ENCODE measurements at places on chromosomes 12 and 14. TPM values are rescaled to one million over a fixed set of nuclear protein-coding genes. Genes with fewer than 3 reads are reported as not detected.

GUCY2C gene
- total RNA-seq = not detected

GDF3 gene
- not detected for total RNA-seq

SDSL gene
- 0.39 TPM for total RNA-seq

COA8 gene
- total RNA-seq = 34.3 TPM

TMEM119 gene
- total RNA-seq = not detected

WNT5B gene
- total RNA-seq = not detected

SLC5A8 gene
- not detected for total RNA-seq

BCL7A gene
- 6.2 TPM for total RNA-seq

GSG1 gene
- total RNA-seq = not detected

MYF6 gene
- not detected for total RNA-seq

IFI27 gene
- total RNA-seq = 129 TPM

SRGAP1 gene
- not detected for total RNA-seq

DHH gene
- 0.16 TPM for total RNA-seq

RPL10L gene
- total RNA-seq = not detected

DNA sequence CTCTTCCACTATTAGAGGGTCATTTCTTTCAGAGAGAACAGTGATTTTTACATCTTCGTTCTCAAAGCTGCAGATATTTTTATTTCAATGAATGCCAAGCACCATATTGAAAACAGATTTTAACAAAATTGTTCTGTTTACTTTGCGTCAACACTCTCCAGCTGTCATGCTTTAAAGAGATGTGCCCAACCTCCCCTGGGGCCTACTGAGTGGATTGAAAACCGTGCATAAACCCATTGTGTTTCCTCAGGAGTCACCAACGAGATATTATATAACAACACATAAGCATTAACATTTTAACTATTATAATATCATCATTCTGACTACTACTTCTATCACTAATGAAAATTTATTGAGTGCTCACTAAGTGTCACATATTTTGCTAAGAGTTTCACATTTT is 81.6 kb downstream of the MYF5 start:
- H3K4me1 ChIP-seq = no peaks in the 10 kb centered on the region
- H3K27ac ChIP-seq = no peak overlapping the region
- DNase-seq = no peak

GRCh38 chr12:54082397-54082892 is 28.8 kb downstream of the HOXC4 start:
- H3K27ac ChIP-seq = peak overlapping the region; percentile 90
- DNase-seq = peak; percentile 66
- H3K36me3 ChIP-seq = no peaks in the 10 kb centered on the region
- H3K4me3 ChIP-seq = peak overlapping the region; percentile 85

DNA sequence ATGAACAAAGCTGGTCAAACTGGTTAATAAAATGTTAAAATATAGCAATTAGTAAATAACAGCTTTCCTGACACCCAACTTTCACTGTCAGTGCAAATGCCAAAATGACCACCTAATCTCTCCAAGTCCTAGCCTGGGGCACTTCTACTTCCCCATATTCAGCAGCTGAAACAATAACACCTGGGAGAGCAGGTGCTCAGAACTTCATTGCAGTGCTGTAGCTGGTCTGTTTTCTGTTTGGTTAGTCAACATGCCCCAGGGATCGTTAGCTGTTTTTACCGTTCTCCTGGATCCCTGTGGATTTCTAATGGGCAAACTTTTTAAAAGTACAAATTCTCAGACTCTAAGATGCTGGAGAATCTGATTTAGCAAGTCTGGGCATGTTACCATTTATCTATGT is 759.7 kb downstream of the GALC start:
- H3K36me3 ChIP-seq = no peaks in the 10 kb centered on the region
- H3K4me1 ChIP-seq = no peaks in the 10 kb centered on the region
- no peaks in the 10 kb centered on the region for H3K27me3 ChIP-seq
- H3K4me3 ChIP-seq = no peak overlapping the region
- H3K27ac ChIP-seq = no peak overlapping the region

DNA sequence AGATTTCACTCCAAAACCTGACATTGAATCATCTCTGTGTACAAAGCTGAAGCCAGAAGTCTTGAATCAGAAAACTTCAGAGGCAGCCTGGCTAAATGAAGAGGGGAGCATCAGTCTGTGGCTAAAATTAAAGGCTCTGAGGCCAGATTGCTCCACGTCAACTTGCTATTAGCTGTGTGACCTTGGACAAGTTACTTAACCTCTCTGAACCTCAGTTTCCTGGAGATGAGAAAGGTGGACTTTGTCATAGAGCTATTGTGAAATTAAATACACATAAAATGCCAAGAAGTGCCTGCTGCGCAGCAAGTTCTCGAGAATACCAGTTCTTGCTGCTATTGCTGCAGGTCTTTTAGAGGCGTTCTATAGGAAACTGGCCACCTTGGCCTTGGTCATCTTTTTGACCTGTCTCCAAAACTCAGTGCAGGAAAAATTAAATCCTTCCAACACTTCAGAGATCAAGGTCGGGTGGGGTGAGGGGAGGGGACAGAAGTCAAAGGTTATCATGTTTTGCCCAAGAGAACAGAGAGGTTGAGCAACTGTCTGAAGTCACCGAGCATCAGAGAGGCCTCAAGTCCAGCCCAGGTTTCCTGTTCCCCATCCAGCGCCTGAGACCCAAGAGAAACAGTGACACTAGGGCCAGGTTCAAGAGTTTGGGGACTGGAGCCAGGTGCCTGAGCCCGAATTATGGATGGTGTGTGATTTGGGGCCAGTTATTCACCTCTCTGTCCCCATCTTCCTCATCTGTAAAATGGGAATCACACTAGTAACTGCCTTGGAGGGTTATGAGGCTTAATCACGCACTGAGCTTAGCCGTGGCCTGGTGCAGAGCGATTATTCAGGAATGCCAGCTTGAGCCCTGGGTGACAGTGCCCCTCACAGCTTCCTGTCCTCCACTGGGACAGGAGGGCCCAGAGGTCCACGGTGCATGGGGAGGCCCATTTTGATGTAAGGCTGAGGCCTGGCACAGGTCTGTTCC is 1.1 kb downstream of the SERPINA1 start:
- H3K27ac ChIP-seq = no peak overlapping the region
- no peaks in the 10 kb centered on the region for H3K27me3 ChIP-seq
- H3K4me1 ChIP-seq = peaks cover 11% of the 10 kb centered on the region
- H3K4me3 ChIP-seq = no peak overlapping the region
- DNase-seq = no peak

DNA sequence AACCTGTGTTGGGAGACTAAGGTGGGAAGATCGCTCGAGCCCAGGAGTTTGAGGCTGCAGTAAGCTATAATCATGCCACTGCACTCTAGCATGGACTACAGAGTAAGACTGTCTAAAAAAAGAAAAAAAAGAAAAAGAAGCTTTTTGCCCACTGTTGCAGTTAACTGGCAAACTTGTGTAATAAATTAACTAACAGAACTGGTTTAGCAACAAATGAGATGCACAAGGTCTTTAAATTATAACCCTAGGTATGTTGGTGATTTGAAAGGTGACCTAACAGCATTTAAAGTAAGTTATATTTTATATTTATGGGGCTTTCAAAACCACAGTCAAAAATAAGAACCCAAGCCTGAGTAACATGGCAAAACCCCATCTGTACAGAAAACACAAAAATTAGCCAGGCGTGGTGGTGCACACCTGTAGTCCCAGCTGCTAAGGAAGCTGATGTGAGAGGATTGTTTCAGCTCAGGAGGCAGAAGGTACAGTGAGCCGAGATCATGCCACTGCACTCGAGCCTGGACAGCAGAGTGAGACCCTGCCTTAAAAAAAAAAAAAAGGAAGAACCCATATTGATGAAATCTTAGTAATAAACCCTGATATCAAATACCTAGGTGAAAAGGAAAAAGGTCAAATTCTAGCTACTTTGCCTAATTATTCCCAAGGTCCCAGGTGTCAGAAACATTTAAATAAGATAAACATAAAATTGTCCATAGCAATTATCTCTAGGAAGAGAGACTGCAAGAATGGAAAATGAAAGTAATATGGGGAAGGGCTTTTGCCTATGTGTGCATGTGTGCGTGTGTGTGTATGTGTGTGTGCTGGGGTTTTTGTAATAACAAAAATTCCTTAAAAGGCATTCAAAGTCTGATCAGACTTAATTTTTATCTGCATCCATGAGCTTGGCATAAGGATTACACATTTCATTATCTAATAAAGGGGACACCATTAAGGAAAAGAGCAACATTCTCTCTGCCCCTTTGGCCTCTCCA is 15.4 kb downstream of the SYNE2 start:
- peak overlapping the region; percentile 41 for H3K4me3 ChIP-seq
- no peak for DNase-seq
- peaks cover 39% of the 10 kb centered on the region for H3K36me3 ChIP-seq
- peaks cover 68% of the 10 kb centered on the region for H3K4me1 ChIP-seq
- peak overlapping the region; percentile 67 for H3K27ac ChIP-seq

GRCh38 chr14:31326111-31326510 is 94.2 kb downstream of the HEATR5A start:
- no peak overlapping the region for H3K27ac ChIP-seq
- DNase-seq = peak; percentile 23
- no peak overlapping the region for H3K4me3 ChIP-seq
- peaks cover 4% of the 10 kb centered on the region for H3K36me3 ChIP-seq

DNA sequence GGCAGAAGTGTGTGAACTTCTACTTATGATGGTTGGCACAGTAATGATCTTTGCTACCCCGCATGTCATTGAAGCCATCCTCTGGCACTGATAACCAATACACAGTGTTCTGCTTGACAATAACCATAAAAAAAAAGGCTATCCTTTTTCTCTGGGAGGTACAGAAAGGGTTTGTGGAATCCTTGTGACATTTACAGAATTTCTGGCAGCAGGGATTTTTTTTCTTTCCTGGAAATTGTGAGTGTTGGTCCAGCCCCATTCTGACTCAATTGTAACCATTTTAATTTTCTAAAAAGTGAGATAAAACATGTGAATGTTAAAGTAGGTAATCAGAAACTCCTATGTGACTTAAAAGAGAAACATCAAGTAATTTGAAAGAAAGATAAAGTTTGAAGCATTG is 943.8 kb downstream of the TMTC2 start:
- no peak for DNase-seq
- H3K4me3 ChIP-seq = no peak overlapping the region
- no peaks in the 10 kb centered on the region for H3K36me3 ChIP-seq
- no peak overlapping the region for H3K27ac ChIP-seq
- no peaks in the 10 kb centered on the region for H3K4me1 ChIP-seq
- H3K27me3 ChIP-seq = no peaks in the 10 kb centered on the region

GRCh38 chr12:104695453-104696148 is 238.9 kb downstream of the CHST11 start:
- H3K27ac ChIP-seq = peak overlapping the region; percentile 86
- H3K4me3 ChIP-seq = peak overlapping the region; percentile 32
- H3K27me3 ChIP-seq = no peaks in the 10 kb centered on the region
- DNase-seq = peak; percentile 78

- DNase-seq = no peak
- peaks cover 27% of the 10 kb centered on the region for H3K36me3 ChIP-seq
- peak overlapping the region; percentile 86 for H3K27ac ChIP-seq
- H3K4me3 ChIP-seq = peak overlapping the region; percentile 54
- H3K27me3 ChIP-seq = no peaks in the 10 kb centered on the region
Measured at GRCh38 chr12:64673490-64674169, 63.3 kb downstream of the RASSF3 start.

GRCh38 chr12:43320281-43320680 is 231.7 kb downstream of the ADAMTS20 start:
- no peak overlapping the region for H3K27ac ChIP-seq
- H3K4me1 ChIP-seq = no peaks in the 10 kb centered on the region
- no peak overlapping the region for H3K4me3 ChIP-seq
- DNase-seq = no peak
- H3K27me3 ChIP-seq = no peaks in the 10 kb centered on the region

DNA sequence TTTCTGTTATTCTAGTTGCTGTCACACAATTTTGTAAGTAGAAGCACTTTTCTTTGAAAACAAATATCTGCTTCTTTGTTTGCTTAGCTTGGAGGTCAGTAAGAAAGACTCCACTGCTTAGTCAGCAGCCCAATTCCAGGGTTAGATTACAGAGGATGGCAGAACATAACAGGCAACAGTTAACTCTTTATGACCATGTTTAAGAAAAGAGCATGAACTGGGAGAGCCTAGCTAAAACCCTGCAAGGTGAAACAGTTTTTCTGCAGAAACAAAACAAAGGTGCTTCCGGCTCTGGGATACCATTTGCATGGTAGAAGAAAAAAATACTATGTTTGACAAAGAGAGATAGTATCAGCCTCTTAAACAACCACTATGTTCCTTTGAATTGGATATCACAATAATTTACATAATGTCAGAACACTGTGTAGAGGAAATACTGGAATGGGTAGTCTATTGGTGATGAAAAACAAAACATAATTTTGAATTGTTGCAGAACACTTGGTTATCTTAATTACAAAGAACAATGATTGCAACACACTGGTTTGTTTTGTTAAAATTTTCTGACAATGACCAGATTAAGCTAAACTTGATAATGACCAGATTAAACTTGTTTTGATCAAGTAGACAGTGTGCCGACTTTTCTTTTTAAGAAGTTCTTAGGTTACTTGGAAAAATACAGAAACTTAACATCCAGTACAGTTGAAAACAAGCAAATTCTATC is 22.4 kb upstream of the PPM1H start:
- H3K4me1 ChIP-seq = no peaks in the 10 kb centered on the region
- H3K27ac ChIP-seq = no peak overlapping the region
- H3K4me3 ChIP-seq = no peak overlapping the region
- H3K36me3 ChIP-seq = no peaks in the 10 kb centered on the region
- DNase-seq = no peak
- peaks cover 2% of the 10 kb centered on the region for H3K27me3 ChIP-seq

DNA sequence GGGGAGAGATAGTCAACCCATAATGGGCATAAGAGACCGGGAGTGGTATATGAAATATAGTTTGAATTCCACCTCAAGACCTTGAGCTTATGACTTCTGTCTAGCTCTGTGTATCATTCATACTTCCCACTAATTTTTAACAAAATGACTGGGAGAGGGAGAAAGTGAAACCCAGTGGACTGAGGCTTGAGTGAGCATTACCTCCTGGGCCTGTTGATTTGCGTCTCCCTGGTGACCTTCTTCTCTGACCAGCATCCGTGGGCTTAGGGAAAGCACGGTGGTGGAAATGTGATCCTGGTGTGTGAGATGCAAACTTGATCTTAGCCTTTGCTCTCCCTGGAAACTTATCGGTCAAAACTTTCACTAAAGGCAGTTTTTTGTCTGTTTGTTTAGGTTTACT is 207.9 kb upstream of the BCL2L14 start:
- DNase-seq = no peak
- H3K27ac ChIP-seq = no peak overlapping the region
- no peak overlapping the region for H3K4me3 ChIP-seq

DNA sequence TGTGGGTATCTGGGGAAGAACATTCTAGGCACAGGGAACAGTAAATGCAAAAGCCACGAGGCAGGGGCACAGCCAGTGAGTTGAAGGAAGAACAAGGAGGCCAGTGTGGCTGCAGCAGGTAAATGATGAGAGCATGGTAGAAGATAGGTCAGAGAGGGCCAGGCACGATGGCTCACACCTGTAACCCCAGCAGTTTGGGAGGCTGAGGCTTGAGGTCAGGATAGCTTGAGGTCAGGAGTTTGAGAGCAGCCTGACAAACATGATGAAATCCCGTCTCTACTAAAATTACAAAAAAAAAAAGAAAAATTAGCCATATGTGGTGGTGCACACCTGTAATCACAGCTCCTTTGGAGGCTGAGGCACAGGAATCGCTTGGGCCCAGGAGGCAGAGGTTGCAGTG is 86.7 kb upstream of the ESRRB start:
- no peaks in the 10 kb centered on the region for H3K4me1 ChIP-seq
- no peak for DNase-seq
- H3K27ac ChIP-seq = no peak overlapping the region
- no peaks in the 10 kb centered on the region for H3K27me3 ChIP-seq
